ENCODE measurements at places on chromosomes 3 and 15. TPM values are rescaled to one million over a fixed set of nuclear protein-coding genes. Genes with fewer than 3 reads are reported as not detected.

Gene LTF
- not detected for total RNA-seq

Gene ANKRD63
- 0.67 TPM for total RNA-seq

Gene SAMMSON
- not detected for total RNA-seq

Gene IFT122
- 14.2 TPM for total RNA-seq

Gene CHRNB4
- total RNA-seq, result 0.63 TPM
